ENCODE measurements at places on chromosomes 2 and 18. TPM values are rescaled to one million over a fixed set of nuclear protein-coding genes. Genes with fewer than 3 reads are reported as not detected.

- no peak for DNase-seq
Measured at GRCh38 chr2:37837628-37838328, 87.3 kb upstream of the RMDN2 start.

DNA sequence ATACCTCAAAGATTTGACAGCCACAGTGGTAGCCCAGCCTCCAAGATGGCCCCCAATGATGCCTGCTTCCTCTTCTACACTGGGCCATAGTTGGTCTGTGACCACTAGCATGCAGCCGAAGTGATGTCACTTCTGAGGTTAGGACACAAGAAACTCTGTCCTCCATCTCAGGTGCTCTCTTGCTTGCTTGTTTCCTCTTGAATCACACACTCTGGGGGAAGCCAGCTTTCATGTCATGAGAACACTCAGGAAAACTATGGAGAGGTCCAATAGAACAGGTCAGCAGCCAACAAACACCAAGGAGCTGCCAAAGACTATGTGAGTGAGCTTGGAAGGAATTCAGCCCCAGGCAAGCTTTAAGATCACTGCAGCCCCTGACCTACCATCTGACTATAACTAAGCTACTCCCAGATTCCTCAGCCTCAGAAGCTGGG is 3.3 kb upstream of the ADAM17 start:
- DNase-seq, result peak; percentile 99

- no peak for DNase-seq
Measured at GRCh38 chr2:50346629-50347357, 685.1 kb downstream of the NRXN1 start.

GRCh38 chr2:106316915-106317314 is 122.8 kb upstream of the UXS1 start:
- no peak for DNase-seq

DNA sequence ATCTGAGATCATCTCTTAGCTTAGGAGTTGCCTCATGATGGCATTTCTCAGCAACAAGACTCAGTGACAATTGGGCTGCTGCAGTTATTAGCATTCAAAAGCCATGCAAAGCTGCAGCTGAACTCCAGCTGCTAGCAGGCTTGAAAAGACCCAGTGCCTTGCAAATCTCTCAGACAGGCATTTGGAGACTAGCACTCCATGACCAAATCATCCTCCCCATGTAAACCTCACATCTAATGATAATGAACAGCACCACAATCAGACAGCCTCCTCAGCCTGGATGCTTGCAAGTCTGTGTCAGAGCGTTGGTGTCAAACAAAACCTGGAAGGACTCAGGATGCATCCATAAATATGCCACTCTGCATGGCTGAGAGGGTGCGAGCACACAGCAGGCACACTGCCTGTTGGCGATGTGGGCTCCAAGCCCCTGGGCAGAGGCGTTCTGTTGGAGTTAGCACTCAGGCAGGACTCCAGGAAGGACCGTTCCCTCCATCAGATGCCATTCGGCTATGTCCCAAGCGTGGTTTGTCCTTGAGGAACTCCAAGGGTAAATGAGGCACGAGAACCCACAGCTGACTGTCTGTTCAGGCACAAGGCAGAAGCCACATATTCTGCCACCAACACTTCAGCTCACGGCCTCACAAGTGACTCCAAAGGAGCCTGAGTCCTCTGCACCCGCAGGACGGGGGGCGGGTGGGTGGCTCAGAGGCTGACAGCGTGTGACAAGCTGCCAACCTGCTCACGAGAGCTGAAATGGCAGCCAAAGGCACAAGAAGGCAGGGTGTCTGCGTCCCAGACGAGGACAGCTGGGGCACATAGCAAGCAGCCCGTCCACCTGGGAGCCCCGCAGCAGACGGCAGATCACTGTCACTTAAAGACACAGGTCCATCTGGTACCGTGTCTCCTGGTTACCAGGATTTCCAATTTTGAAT is 183.8 kb downstream of the MYT1L start:
- no peak for DNase-seq

The BOK gene
- 23.3 TPM for polyA plus RNA-seq

DNA sequence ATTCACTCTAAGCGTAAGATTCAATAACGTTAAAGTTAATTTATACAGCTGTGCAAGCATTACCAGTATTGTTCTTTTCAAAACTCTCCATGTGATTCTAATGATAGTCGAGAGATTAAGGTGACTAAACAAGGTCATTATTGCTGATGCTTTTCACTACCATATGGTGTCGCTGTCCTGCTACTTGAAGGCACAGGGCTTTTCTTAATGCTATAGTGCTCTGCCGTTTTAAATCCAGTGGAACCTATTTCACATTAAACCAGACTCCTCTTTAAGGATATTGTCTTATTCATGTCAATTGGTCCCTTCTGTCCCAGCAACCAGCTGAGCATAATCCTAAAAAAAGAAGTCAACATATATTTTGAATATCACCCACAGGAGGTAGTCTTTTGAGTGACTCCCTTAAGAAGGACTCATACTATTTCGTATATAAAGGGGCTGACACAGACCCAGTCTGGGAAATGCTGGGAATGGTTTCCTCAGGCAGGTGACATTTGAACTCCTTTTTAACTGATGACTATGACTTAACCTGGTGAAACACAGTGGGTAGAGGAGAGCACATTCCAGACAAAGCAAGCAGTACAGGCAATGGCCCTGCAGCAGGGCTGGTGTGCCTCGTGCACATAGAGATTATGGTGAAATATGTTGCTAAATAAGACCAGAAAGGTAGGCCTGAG is 53.9 kb upstream of the CYTIP start:
- DNase-seq, result peak; percentile 31

DNA sequence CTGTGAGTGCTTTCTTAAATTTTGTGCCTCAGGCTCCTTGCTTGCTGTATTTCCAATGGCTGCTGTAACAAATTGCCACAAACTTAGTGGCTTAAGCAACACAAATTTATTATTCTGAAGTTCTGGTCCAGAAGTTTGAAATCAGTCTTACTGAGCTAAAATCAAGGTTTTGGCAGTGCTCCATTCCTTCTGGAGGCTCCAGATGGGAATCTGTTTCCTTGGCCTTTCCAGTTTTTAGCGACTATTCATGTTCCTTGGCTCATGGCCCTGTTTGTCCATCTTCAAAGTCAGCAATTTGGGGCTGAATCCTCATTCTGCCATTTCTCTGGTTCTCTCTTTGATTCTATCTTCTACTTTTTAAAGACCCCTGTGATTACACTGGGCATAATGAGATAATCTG is 31.8 kb downstream of the STRADB start:
- DNase-seq, result no peak

The ITPRIPL1 gene
- 0.17 TPM for polyA plus RNA-seq

The UGT1A9 gene
- polyA plus RNA-seq, result not detected

The ALPP gene
- polyA plus RNA-seq, result 0.03 TPM

The CXCR1 gene
- 1.4 TPM for polyA plus RNA-seq

The CCDC74A gene
- polyA plus RNA-seq, result 15.1 TPM

DNA sequence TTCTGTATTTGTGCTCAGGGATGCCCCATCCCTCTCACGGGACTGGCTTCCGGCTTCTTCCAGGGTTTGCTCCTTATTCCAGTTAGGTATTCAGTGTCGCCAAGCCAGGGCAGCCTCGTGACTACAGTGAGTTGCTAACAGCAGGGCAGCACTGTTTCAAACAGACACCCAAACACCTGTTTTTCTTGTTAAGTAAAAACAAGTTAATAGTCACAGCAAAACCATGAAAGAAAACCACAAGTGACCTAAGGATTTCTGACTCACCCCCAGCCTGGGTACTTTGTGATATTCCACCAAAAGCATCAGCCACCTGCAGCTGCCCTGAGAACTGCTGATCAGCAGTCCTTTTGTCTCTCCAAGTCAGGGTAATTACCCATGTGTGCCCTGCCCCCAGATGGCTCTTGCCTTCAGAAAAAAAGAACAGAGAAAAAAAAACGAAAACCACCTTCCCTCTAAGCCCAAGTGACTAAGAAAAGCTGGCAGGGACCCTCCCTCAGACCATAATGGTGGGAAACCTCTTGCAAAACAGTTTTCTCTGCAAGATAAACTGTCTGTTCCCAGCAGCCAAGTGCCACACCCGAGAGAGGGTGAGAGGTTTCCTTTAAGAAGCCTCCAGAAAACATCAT is 178.2 kb downstream of the ANAPC1 start:
- DNase-seq, result peak; percentile 89

- DNase-seq, result peak; percentile 38
Measured at GRCh38 chr2:164881524-164881923, 39.9 kb upstream of the COBLL1 start.

- DNase-seq, result no peak
Measured at GRCh38 chr2:234172066-234172465, 121.6 kb downstream of the SPP2 start.

The MEP1B gene
- not detected for polyA plus RNA-seq

DNA sequence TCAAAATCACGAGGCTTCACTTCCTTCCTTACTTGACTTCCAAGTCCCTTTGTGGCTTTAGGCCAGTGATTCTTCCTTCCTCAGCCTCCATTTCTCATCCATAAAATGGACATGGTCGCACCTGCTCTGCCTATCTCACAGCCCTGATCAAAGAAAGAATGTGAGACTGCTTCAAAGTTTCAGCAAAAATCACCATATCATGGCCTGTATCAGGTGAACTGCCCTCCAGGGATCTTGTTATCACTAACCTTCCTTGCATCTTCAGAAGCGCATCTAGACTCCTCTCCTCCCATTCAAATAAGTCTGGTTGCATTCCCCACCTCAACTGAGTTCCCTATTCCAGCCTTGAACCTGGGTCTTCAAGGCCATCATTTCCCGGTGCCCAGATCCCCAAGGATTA is 96.5 kb downstream of the TTC32 start:
- no peak for DNase-seq

The LRRTM4 gene
- polyA plus RNA-seq, result not detected

DNA sequence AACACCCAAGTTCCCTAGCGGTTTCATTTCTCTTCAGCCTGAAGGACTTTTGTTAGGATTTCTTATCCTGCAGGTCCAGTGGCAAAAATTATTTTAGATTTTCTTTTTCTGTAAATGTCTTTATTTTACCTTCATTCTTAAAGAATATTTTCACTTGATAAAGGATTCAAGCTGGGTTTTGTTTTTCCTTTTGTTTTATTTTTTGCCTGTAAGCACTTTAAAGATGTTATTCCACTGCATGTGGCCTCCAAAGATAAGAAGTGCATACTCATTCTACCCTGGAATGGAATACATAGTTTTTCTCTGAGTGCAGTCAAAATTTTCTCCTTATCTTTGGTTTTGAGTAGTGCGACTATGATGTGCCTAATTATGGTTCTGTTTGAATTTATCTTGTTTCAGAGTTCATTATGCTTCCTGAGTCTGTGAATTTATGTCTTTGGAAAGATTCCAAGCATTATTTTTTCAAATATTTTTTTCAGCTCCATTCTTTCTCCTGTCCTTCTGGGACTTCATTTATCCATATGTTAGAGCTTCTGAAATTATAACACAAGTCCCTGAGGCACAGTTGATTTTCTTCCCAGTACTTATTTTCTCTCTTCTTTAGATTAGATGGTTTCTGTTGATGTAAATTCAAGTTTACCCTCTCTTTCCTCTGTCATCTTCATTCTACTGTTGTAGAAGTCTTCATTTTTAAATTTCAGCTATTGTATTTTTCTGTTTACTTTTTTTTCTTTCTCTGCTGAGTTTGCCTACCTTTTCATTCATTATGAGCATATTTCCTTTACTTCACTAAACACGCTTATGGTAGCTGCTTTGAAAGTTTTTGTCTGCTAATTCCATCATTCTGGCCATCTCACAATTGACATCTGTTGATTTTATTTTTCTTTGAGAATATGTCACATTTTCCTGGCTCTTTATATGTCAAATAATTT is 69.6 kb downstream of the MAPRE2 start:
- DNase-seq, result no peak

All from mammary epithelial cell (primary cell).